ENCODE measurements at places on chromosomes 11 and 22. TPM values are rescaled to one million over a fixed set of nuclear protein-coding genes. Genes with fewer than 3 reads are reported as not detected.

GRCh38 chr22:27401321-27401720 lies 400.2 kb downstream of the MN1 start:
- DNase-seq: no peak

DNA sequence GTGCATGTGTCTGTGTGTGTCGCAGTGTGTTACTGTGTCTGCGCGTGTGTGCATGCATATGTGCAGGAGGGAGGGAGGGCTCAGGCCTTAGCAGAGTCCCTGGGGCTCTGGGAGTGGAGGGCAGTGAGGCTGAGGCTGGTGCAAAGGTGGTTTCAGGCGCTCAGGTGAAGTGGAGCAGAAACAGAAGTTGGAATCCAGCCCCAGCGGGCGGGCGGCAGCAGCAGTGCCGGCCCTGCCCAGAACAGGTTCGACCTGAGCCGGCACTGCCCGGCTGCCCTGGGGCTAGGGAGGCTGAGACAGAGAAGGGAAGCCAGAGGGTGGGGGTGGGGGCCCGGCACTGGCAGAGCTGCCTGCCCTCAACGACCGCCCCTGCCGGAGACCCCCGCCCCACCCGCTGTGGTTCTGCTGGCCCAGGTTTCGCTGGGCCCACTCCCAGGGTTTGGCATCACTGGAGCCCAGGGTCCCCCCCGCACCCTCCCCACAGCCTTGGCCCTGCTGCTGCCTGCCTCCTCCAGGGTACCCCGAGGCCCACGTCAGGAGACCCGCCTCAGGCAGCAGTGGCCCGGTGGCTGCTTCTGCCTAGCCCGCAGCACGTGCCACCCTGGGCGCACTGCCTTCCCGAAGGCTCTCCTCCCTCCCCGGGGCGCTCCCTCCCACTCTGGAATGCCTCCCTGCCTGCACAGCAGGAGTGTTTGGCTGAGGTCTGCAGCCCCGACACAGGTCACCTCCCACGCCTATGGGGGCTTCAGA lies 13.3 kb downstream of the ASCL2 start:
- no peak for DNase-seq

- no peak for DNase-seq
These were observed 27.8 kb downstream of the RELT start for GRCh38 chr11:73404048-73404447.

NEFH gene
- not detected for total RNA-seq

KCNE3 gene
- total RNA-seq: 0.11 TPM

All from Karpas-422 (cell line).